ENCODE measurements at places on chromosomes 13 and 19. TPM values are rescaled to one million over a fixed set of nuclear protein-coding genes. Genes with fewer than 3 reads are reported as not detected.

Gene GAS6
- total RNA-seq = 20.4 TPM

Gene POU2F2
- total RNA-seq = 2.9 TPM

Gene FFAR2
- total RNA-seq = under 0.01 TPM

Gene ZNF844
- 13.5 TPM for total RNA-seq

Gene JSRP1
- total RNA-seq = 2.0 TPM

Gene PSG7
- total RNA-seq = not detected

Gene ZNF865
- total RNA-seq = 1.2 TPM

DNA sequence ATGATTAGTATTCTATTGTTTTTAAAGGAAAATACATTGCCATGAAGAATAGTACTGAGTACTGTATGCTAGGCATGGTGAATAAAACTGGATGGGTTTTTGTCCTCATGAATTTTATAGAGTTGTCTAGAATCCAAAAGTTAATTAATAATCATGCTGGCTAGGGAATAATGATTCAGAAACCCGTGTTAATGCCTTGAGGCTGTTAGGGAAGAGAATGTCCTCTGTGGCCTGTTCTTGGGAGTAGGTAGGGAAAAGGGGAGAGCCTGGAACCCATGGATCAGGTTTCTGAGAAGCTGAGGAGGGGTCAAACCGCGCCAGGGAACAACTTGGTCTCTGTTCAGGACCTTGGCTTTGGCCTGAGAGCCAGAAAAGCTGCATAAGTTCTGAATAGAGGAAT lies 1376.3 kb upstream of the SLC10A2 start:
- DNase-seq = no peak

DNA sequence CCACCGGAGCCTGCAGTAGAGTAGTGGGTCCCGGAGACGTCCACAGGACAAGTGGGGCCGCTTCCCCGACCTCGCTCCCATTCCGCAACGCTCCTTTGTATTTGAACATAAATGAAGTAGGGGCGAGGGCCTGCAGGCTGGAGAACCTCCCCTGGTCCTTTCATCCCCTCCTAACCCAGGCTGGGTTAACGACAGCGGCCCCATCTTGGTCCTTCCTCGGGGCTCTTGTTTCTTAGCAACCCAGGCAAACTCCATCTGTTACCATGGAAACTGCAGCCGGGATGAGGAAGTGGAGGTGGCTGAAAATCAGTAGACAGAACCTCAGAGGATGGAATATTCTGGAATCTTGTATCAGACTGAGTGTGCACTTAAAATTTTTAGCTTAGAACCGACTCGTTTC lies 132.6 kb upstream of the USP29 start:
- no peak for DNase-seq

DNA sequence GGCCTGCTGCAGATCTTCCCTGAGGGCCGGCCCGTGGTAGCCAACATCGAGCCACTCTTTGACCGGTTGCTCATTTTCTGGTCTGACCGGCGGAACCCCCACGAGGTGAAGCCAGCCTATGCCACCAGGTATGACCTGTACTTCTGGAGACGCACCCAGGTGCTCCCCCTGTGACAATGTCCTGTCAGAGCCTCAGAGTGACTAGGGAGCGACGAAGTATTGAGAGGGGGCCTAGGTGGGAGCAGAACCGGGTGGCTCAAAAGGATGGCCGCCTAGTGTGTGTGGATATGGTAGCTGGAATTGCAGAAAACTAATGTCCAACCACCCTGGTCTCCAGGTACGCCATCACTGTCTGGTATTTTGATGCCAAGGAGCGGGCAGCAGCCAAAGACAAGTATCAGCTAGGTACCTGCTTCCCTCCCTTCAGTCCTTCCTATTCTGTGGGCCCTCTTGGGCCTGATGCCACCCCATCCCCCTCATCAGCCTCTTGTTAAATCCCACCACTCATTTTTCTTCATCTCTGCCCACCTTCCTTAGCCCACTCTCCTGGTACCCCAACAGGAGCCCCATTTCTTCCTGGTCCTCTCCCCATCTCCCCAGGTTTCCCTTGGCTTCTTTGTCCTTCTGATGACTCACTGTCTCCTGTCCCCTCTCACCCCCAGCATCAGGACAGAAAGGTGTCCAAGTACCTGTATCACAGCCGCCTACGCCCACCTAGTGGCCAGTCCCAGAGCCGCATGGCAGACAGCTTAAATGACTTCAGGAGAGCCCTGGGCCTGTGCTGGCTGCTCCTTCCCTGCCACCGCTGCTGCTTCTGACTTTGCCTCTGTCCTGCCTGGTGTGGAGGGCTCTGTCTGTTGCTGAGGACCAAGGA lies 8.4 kb downstream of the EGLN2 start:
- DNase-seq = no peak

DNA sequence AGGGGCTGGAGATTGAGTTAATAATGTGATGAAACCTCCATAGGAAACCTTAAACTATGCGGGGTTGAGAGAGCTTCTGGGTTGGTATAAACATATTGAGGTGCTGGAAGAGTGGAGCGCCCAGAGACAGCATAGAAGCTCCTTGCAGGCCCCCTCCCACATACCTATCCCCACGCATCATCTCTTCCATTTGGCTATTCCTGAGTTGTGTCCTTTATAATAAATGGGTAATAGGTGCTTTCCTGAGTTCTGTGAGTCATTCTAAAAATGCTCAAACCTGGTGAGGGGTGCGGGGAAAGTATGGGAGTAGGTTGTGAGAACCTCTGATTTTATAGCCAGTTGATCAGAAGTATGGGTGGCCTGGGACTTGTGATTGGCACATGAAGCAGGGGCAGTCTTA lies 14.6 kb downstream of the CCDC122 start:
- no peak for DNase-seq

- DNase-seq = no peak
These were observed 392.5 kb upstream of the DACH1 start for GRCh38 chr13:72259528-72259927.

DNA sequence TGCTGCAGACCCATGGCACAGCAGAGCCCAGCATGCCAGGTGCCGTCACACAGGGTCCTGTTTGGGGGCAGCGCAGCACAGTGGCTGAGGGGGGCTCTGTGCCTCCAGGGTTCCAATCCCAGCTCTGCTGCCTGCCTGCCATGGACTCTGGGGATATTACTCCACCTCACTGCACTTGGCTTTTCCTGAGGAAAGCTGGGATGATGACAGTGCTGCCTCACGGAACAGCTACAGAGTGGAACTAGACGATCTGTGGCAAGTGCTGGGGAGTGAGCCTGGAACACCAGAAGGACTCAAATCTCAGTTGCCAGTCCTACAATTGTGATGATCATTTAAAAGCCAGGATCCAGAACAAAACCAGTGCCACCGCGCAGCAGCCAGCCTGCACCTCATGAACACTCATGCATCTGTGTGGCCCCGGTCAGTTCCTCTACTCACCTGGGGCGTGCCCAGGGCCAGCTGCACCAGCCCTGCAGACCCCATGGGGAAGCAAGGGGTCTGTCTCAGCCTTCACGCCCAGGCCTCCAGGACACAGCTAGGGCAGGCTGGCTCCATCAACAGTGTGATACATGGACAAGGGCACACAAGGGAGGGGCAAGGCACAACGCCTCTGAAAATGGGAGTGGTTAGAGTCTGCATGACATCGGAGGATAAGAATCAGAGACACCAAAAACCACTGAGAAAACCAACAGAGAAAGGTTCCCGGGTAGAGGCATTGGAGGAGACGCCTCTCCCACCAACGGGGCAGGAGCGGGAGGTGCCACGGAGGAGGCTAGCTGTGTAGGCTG lies 55.2 kb downstream of the ATP7B start:
- DNase-seq = no peak

DNA sequence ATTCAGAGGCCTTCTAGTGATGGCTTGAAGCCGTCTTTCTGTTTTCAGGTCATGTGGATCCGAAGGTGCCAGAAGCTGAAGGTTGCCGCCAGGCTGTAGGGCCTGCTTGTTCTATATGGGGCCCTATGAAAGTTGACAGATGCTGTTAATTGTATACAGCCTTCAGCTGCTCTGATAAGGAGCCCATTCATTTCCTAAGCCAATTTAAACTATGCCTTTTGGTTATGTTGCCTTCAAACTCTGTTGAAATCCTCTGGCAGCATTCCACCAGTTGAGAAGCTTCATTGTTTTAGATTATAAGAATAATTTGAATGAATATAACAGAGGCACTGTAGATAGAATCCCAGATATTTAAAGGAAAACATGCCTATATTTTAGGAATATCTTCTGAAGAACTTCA lies 34.4 kb downstream of the RAP2A start:
- DNase-seq = no peak

DNA sequence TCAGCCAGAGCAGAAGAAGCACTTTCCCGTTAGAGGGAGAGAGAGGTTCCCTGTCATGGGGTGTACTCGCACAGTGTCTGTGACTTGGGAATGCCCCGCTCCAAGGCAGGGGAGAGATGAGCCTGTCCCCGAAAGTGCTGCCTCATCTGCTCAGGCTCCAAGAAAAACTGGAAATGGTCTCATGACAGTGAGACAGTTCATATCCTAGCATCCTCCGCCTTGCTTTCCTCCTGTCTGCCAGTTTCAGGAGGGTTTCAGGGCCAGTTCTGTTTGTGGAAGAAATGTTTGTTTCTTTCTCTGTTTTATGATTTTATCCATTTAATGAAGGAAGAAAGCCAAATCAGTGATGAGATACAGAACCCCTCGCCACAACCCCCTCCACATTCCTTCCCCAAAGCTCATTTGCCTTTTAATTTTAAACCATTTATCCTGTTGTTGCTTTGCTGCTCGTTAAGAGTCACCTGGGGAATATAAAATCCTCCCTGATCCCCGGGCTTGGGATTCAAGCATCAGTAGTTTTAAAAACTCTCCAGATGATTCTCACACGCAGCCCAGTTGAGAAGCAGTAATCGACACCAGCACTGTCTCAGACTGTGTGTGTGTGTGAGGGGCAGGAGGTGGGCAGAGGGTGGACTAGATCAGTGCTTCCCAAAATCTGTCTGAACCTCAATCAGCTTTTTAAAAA lies 144.6 kb upstream of the UBL3 start:
- DNase-seq = no peak

- DNase-seq = no peak
These were observed 124.9 kb upstream of the CSNK1A1L start for GRCh38 chr13:37230346-37230745.

DNA sequence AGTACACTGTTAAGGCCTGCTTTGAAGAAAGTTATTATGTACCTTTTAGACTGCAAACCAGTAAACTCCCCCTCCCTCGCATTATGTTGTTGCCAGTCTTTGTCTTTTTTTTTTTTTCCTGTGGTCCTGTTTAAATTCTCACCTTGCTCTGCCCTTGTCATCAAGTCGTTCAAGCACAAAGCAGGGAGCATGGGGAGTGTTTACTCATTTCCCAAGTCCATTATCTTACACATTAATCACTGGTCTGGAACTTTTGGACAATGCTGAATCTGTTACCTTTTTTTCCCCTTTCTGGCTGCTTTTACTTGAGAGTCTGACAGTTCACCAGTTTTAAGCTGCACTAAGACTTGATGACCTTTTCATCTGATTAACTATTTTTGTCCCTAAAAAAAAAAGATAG lies 108.2 kb downstream of the DACH1 start:
- no peak for DNase-seq

- DNase-seq = no peak
These were observed 760.4 kb downstream of the SLITRK1 start for GRCh38 chr13:83121896-83122295.

DNA sequence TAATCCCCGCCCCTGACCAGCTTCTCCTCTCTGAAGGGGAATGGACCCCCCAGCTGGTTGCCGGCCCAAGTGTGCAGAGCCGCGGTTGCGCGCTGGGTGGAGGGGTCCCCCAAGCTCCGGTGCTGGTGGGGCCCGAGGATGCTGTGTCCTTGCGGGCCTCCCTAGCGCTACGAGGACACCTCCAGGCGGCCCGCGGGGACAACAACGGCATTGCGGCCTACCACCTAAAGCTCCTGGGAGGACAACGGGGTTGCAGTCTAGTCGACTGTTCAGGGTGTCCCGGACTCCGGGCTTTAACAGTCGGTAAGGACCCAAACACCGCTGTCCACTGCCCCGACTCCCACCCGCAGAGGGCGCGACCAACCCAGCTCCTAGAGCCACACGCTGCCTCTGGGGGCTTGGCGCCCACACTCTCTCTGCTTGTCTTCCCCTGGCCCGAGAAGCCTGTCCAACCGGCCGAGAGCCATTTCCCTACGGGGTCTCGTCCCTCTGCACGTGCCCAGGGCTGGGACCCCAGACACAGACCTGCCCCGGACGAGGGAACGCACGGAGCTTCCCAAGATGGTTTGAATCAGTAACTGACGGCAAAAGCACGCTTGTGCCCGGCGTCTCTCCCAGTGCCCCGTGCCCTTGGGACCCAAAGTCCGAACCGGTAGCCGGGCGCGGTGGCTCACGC lies 927 bp upstream of the SDHAF1 start:
- DNase-seq = no peak

- no peak for DNase-seq
These were observed 35.4 kb upstream of the MCF2L start for GRCh38 chr13:112933649-112934048.

GRCh38 chr19:51780270-51780669 lies 14.7 kb upstream of the FPR3 start:
- no peak for DNase-seq

- no peak for DNase-seq
These were observed 20.7 kb downstream of the LYPD3 start for GRCh38 chr19:43444531-43445287.

GRCh38 chr19:19742773-19743172 lies 9.9 kb upstream of the ZNF14 start:
- no peak for DNase-seq

DNA sequence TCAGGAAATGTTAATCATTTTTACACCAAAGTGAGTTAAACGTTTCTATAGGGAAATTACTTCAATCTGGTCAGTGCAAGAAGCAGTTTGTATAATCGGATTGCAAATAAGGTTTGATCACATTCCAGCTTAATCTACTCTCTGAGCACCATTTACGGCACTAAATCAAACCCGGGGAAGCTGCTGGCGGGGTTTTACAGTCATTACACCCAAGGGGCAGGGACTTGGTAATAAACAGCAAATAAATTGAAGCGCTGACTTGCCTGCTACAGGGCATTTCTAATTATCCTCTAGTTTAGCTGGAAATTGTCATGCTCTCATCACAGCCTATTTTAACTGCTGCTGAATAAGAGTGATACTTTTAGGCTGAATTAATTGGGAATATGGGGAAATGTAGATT lies 152.1 kb upstream of the SOX21 start:
- no peak for DNase-seq

- no peak for DNase-seq
These were observed 37.1 kb upstream of the RNF113B start for GRCh38 chr13:98214008-98214643.

- no peak for DNase-seq
These were observed 140.5 kb downstream of the SLC7A1 start for GRCh38 chr13:29454931-29455481.

DNA sequence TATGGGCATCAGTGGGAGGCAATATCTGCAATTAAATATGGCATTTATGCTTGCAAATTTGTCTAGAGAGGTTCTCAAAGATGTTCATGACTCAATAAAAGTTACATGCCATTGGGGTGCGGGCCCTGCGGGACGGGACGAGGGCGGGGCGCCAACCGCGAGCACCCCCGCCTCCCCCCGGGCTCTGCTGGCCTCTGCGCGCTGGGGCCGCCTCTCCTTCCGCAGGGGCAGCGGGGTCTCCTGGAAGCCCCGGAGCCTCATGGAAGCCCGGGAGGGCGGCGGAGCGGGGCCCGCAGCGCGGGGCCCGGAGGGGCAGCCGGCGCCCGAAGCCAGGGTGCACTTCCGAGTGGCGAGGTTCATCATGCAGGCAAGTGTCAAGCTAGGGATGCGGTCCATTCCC lies 179.2 kb downstream of the TPTE2 start:
- DNase-seq = no peak

- DNase-seq = no peak
These were observed 107.2 kb downstream of the FNDC3A start for GRCh38 chr13:49082653-49083536.

GRCh38 chr19:16234552-16235445 lies 37.1 kb downstream of the AP1M1 start:
- DNase-seq = no peak

Measured in frontal cortex (tissue), 4 donors.